ENCODE measurements at places on chromosomes 6 and 20.

- peak; percentile 85 for DNase-seq
Measured at GRCh38 chr6:17703256-17703694, 3.5 kb downstream of the NUP153 start.

GRCh38 chr6:130138909-130139242, 83.9 kb downstream of the SAMD3 start:
- DNase-seq = peak; percentile 32

DNA sequence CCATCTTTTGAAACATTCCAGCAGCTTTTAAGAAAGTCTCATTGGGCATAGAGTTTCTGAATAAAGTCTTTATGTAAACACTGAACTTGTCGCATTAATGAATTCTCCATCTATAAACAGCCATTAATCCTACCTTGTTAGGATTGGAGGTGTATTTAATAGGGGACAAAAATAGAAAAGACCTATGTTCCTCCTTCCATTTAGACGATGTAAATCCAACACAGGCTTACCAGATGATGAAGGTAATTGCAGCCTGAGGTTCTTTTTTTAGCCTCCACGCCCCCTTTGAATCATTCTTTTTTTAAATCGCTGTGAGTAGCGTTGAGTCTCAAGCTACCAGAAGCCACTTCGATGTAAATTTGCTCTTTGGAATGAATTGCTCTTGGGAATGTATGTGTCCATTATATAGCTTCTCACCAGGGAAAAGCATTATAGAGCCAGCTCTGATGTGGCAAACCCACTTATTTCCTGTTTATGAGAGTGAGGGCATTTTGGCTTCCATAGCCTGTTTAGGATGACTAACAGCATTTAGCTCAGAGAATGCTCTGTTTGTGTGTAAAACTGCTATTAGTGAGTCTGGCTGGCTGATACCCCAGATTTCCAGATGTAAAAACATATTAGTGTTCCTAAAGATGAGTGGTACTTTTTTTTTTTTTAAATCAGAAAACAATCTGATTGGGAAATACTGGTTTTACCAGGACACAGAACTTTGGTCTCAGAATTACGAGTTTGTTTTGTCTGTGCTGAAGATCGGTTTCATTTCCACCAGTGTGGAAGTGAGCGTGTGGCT, 74.9 kb upstream of the CLDN20 start:
- no peak for DNase-seq

- peak; percentile 54 for DNase-seq
Measured at GRCh38 chr6:72861935-72862432, 240.1 kb downstream of the KCNQ5 start.

- no peak for DNase-seq
Measured at GRCh38 chr20:3864518-3864917, 17.9 kb downstream of the MAVS start.

- no peak for DNase-seq
Measured at GRCh38 chr6:71349976-71350615, 61.5 kb downstream of the OGFRL1 start.

DNA sequence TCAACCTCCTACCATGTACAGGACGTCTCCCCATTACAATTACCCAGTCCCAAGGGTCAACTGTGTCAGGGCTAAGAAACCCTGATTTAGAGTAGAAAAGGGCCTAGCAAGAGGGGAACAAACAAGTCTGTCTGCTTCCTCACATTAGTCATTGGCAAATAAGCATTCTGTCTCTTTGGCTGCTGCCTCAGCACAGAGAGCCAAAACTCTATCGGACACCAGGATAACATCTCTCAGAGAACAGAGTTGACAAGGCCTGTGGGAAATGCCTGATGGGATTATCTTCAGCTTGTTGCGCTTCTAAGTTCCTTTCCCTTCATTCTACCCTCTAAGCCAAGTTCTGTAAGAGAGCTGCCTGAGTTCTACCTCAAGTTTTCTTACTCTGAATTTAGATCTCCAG, 19.0 kb upstream of the VSX1 start:
- no peak for DNase-seq

GRCh38 chr6:29566856-29567255, 7.3 kb upstream of the UBD start:
- DNase-seq = no peak

- peak; percentile 65 for DNase-seq
Measured at GRCh38 chr20:4961746-4962145, 39.6 kb downstream of the SLC23A2 start.

DNA sequence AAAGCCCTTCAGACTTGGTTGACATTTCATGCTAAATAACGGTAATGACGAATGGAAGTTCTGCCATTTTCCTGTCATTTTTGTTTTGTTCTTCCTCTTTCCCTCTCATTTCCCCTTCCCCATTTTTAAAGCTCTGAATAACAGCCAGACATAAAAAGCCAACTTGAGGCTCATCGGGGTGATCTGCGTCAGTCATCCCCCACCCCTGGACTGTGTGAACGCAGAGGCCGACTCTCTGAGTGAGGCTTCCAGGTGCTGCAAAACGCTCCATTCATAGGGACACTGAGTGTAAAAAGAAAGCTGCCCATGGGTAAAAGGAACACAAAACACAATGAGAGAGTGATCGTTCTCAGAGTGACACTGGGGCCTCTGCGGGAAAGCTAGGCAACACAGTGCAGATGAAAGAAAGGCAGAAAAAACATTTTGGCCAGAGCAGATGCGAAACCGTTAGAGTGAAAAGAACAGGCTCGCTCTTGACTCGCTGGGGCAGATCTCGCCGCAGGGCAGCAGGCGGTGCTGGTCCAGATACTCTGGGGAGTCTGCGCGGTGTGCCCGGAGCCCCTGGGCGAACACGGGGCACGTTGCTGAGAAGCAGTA, 684.8 kb downstream of the QKI start:
- DNase-seq = no peak

DNA sequence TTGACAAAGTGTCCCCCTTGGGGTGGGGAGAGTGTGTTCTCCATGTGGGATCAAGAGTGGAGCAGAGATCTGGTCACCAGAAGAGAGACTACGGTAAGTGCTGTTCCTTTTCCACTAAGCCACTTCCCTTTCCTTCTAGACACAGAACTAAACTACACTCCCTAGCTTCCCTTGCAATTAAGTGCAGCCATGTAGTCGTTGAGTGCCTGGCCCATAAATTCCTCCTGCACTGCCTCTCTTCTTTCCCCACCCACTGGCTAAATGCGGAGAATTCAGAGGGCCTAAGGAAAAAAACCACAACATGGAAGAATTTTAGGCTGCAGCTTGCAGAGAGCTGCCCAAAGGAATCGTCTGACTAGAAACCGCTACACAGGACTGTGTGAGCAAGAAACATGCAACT, 1.5 kb downstream of the WDR27 start:
- DNase-seq = peak; percentile 6

DNA sequence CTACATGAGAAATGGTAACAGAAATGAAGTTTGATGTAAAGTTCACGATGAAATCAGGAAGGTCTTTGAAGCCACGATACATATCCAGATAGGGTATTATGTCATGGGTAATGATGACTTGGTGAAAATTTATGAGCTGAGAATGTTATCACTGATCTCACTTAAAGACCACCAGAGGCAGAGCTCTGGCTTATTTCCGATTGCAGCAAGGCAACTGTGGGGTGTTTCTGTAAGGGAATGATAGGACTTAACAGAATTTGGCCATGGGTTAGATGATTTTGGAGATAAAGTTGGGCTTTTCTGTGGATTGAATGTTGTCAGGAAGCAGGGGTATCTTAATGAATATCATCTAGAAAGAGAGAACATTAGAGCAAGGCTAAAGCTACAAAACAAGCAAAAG, 508.4 kb downstream of the HDGFL1 start:
- peak; percentile 67 for DNase-seq

DNA sequence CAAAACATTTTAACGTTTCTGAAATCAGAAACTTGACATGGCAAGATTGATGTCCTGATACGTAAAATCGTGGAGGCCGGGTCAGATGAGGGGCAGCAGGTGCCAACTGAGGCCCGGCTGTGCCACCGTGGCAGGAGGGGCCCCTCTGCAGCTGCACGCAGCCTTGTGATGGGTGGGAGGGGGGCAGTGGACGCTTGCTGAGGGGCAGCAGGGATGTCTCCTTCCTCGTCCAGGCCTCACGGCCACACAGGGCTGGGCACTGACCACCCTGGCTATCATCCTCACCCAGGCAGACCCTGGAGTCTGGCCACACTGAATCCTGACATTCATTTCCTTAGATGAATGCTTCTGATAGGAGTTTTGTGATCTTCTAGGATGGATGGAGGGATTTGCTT, 114.7 kb downstream of the ERMARD start:
- DNase-seq = no peak

DNA sequence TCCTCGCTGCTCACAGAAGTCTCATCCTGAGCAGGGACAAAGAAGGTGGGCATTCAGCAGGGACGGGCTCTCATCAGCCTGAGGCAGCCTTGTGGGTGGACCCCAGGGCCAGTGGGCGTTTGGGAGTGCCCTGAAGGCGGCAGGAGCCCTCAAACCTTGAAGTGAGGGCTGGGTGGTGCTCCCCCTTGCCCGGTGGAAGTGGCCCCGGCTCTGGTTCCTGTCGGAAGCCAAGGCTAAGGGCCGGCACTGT, 110.5 kb downstream of the NOL4L start:
- no peak for DNase-seq

DNA sequence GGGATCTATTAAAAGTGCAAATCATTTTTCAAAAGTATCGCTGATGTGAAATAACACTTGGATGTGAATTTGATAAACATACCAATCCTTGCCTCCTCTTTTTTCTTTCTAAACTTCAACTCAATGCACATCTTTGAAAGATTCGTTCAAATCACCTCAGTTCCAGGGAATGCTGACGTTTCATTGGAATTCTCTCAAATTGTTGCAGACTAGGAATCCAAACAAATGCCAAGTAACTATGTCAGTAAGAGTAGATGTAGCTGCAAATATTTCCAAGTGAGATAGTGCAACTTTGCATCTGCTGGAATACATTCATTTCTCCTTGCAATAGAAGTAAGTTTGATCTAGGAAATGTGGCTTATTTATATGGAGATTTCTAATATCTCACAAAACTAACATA, 220.7 kb downstream of the FUT9 start:
- no peak for DNase-seq

DNA sequence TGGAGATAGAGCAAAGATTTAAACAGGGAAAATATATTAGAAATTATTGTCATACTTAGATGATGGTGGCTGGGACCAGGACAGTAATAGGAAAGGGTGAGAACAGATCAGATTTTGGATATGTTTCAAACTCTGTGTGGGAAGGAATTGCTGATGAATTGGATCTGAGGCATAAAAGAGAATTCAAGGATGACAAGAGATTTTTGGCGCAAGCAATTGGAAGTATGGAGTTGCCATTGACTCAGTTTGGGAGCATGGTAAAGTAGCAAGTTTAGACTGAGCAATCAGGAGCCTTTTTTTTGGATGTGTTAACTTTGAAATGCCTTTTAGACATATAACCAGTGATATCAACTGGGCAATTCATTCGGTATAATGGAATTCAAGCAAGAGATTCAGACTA, 14.4 kb downstream of the TAB2 start:
- DNase-seq = no peak

DNA sequence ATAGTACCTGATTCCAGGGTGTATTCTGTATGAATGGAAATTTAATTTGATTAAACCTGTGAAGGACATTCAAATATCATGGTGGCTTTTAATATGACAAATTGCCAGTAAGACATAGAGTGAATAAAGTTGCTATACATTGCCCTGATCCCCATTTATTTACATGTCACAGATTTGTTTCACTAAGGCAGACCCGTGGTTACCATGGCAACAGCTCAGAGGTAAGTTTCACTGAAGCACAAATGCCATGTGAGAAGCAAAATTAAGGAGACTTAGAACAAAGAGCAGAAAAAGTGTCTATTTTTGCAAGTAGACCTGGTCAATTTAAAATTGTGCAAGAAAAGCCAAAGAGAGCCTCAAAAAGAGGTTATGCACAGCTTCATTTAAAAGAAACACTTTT, 63.7 kb downstream of the PXDC1 start:
- DNase-seq = no peak

DNA sequence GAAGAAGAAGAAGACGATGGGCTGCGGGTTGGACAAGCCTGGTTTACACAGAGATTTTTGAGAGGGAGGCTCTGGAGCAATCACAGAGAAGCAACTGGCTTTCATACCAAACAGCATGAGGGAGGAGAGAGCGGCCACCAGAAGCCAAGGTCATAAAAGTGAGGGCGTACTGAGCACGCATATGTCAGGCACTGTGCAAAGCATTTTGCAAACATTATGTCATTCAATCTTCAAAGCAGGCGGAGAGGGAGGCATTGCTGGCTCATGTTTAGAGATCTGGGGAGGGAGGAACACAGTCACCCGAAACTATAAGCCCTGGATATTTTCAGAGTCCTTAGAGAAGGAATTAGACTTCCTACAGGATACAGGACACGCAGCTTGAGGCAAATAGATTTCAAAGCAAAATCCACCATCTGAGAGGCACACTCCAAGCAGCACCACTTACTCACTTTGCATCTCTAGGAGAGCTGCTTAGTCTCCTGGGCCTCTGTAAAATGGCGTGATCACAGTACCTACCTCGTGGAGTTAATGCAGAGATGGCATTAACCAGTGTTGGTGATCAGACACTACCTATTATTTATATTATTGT, 24.6 kb downstream of the RAMACL start:
- no peak for DNase-seq

DNA sequence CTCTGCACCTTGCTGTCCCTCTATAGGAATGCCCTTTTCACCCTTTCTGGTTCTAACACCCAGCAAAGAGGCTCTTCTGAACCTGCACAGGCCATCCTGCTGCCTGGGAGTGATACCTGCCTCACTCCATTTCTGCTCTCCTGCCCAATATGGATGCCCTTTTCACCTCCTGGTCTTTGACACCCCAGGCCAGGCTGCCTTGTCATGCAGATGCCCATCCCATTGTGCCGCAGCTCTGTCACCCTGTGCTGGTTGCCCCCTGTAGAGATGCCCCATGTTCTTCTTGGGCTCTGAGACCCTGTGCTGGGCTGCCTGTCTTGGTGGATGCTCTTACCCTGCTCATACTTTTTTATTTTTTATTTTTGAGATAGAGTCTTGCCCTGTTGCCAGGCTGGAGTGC, 95.3 kb downstream of the CDKAL1 start:
- no peak for DNase-seq

- no peak for DNase-seq
Measured at GRCh38 chr20:46928580-46929132, 34.0 kb downstream of the EYA2 start.

GRCh38 chr20:50019466-50020256, 36.9 kb downstream of the SNAI1 start:
- no peak for DNase-seq

GRCh38 chr20:34829191-34829590, 3.7 kb upstream of the NCOA6 start:
- DNase-seq = no peak

- DNase-seq = no peak
Measured at GRCh38 chr6:36805096-36805797, 34.0 kb downstream of the CPNE5 start.

DNA sequence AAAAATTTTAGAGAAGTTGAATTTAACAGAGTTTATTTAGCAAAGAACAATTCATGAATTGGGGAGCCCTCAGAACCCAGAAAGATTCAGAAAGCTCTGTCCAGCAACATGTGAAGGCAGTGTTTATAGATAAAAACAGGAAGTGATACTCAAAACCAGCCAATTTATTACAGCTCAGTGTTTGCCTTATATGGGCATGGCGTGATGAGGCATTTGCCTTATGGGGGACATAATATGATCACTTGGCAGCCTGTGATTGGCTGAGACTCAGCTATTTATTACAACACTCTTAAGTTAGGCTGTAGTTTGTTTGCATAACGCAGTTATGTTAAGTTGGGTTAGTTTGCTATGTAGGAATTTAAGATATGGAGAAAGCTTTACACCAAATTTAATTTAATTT, 11.5 kb downstream of the HLA-DPA1 start:
- DNase-seq = peak; percentile 88
